Parietal lobe (tissue), 2 donors: ENCODE measurements at places on chromosomes 12 and 14. TPM values are rescaled to one million over a fixed set of nuclear protein-coding genes. Genes with fewer than 3 reads are reported as not detected.

C12orf75 gene
- total RNA-seq: 18.8 TPM

TMEM30B gene
- under 0.01 TPM for total RNA-seq

PROX2 gene
- total RNA-seq: not detected

KLHDC1 gene
- total RNA-seq: 16.6 TPM

CABP1 gene
- total RNA-seq: 6.3 TPM

PAH gene
- total RNA-seq: not detected

SARNP gene
- 84.2 TPM for total RNA-seq

TPH2 gene
- not detected for total RNA-seq

STON2 gene
- 45.1 TPM for total RNA-seq

MMP19 gene
- total RNA-seq: not detected

PRIMA1 gene
- not detected for total RNA-seq

JPH4 gene
- total RNA-seq: 50.1 TPM

TOMM20L gene
- total RNA-seq: not detected

LRRIQ1 gene
- 6.9 TPM for total RNA-seq

MON2 gene
- 172 TPM for total RNA-seq

RTL1 gene
- not detected for total RNA-seq

EXOC3L4 gene
- not detected for total RNA-seq

TOX4 gene
- total RNA-seq: 38.2 TPM

RFX4 gene
- 9.4 TPM for total RNA-seq

CHGA gene
- total RNA-seq: 51.6 TPM

TAS2R42 gene
- not detected for total RNA-seq

TAS2R7 gene
- 0.94 TPM for total RNA-seq
